Activated naive CD8-positive, alpha-beta T cell treated with anti-CD3 and anti-CD28 coated beads for 36 hours (primary cell): ENCODE measurements at places on chromosomes 12 and 14. TPM values are rescaled to one million over a fixed set of nuclear protein-coding genes. Genes with fewer than 3 reads are reported as not detected.

CLEC7A gene
- not detected for total RNA-seq

MMP19 gene
- not detected for total RNA-seq

SAMD15 gene
- 0.45 TPM for total RNA-seq

RTL1 gene
- not detected for total RNA-seq

KLRG1 gene
- 2.2 TPM for total RNA-seq

ABCC9 gene
- total RNA-seq = not detected

ADAMTS20 gene
- not detected for total RNA-seq

C12orf50 gene
- total RNA-seq = not detected

APOF gene
- not detected for total RNA-seq

DNA sequence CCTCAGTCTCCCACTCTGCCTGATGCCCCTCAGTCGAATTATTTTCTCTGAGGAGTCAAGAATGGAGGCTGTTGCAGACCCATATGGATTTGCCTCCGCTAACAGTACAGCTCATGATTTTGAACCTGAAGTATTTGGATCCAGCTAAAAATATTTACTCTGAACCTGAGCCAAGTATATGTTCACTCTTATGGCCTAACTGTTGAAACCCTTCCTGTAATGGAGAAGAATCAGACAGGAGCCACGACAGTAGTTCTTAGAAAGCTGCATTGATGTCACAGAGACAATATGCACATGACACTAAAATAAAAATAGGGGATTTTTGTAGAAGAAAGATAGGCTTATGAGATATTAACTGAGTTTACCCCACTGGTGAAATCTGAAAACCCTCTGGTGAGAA is 1128.3 kb upstream of the FLRT2 start:
- no peak for DNase-seq
- no peak overlapping the region for H3K27ac ChIP-seq
- no peaks in the 10 kb centered on the region for H3K27me3 ChIP-seq
- H3K4me3 ChIP-seq = no peak overlapping the region
- no peaks in the 10 kb centered on the region for H3K36me3 ChIP-seq

GRCh38 chr12:42447371-42447786 is 121.4 kb downstream of the PPHLN1 start:
- no peaks in the 10 kb centered on the region for H3K27me3 ChIP-seq
- peaks cover 60% of the 10 kb centered on the region for H3K36me3 ChIP-seq
- DNase-seq = no peak
- H3K4me3 ChIP-seq = no peak overlapping the region

- no peak for DNase-seq
- H3K27me3 ChIP-seq = no peaks in the 10 kb centered on the region
- H3K27ac ChIP-seq = no peak overlapping the region
- H3K4me3 ChIP-seq = no peak overlapping the region
- peaks cover 27% of the 10 kb centered on the region for H3K36me3 ChIP-seq
- H3K4me1 ChIP-seq = no peaks in the 10 kb centered on the region
Measured at GRCh38 chr14:20350860-20351259, 7.4 kb downstream of the PARP2 start.

- no peak for DNase-seq
- peaks cover 16% of the 10 kb centered on the region for H3K36me3 ChIP-seq
- no peak overlapping the region for H3K27ac ChIP-seq
- H3K4me3 ChIP-seq = no peak overlapping the region
Measured at GRCh38 chr12:50533203-50533584, 28.4 kb downstream of the DIP2B start.

- H3K4me3 ChIP-seq = peak overlapping the region; percentile 60
- peaks cover 90% of the 10 kb centered on the region for H3K4me1 ChIP-seq
- peak overlapping the region; percentile 88 for H3K27ac ChIP-seq
- H3K36me3 ChIP-seq = peaks cover 56% of the 10 kb centered on the region
- H3K27me3 ChIP-seq = no peaks in the 10 kb centered on the region
- no peak for DNase-seq
Measured at GRCh38 chr12:122085591-122085990, 7.0 kb downstream of the MLXIP start.

DNA sequence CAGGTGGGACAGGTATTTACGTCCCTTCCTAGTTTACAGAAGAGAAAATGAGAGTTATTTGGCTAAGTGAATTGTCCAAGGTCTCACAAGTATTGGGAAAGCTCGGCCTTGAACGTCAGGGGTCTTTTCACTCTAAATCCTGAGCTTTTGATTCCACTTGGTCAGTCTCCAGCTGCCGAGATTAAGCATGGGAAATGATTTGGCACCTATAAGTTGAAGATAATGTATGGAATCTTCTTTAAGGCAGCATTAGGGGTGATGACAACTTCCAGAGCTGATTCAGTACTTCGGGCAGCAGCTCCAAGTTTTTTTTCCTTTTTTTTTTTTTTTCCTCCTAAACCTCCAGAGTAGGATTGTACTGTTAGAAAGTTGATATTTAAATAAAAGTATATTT is 722 bp downstream of the FAM234B start:
- peak overlapping the region; percentile 13 for H3K27ac ChIP-seq
- H3K4me3 ChIP-seq = peak overlapping the region; percentile 85
- H3K4me1 ChIP-seq = peaks cover 12% of the 10 kb centered on the region
- no peak for DNase-seq

GRCh38 chr14:41137741-41138140 is 468.9 kb upstream of the LRFN5 start:
- H3K27ac ChIP-seq = no peak overlapping the region
- no peak for DNase-seq
- H3K36me3 ChIP-seq = no peaks in the 10 kb centered on the region
- H3K4me1 ChIP-seq = no peaks in the 10 kb centered on the region
- H3K4me3 ChIP-seq = no peak overlapping the region

DNA sequence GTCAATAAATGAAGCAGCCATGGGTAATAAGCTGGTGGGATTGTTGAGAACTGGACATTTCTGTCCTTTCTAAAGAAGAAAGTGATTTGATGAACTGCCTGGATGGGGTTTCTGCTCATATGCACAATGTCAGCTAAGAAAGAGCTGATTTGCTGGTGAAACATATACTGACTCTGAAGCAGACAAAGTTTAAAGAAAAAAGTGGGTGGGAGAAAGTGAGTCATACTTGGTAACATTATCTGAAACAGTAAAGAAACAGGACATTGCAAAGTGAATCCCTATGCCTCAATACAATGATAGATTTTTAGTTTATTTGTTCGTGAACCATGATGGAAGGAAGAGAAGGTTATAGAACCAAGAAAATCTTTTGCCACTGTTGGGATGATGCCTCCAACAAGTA is 95.6 kb upstream of the DNM1L start:
- H3K27ac ChIP-seq = peak overlapping the region; percentile 71
- no peak overlapping the region for H3K4me3 ChIP-seq
- DNase-seq = no peak
- peaks cover 6% of the 10 kb centered on the region for H3K36me3 ChIP-seq
- no peaks in the 10 kb centered on the region for H3K27me3 ChIP-seq

DNA sequence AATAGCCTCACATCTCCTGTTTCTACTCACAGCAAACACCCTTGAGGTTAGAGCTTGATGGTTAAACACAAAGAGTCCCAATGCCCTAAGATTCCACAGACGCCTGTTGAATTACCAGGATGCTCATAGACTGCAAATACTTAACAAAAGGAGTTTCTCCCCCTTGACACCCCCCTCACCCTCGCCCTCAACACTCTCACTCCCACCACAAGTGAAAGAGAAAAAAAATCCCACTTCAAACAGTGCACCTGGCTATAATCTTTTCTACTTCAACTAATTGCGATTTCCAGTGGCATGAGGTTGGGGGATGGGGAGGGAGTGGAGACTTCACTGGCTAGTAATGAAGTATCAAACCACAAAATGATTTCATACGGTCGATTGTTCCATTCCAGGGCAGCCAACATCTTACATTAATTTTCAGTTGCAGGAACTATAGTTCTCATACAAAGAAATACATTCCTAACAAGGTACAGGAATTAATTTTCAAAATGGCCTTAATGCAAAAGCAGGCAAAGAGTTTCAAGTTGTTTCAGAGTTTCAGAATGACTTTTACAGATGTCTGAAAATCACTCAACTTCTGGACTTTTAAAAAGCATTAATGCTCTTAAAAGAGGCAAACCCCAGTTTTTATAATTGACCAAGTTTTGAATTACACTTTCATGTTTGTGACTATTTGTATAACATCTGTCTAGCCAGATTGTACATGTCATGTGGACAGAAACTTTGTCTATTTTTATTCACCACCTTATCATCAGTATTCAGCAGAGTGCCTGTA is 390.7 kb downstream of the C12orf75 start:
- no peaks in the 10 kb centered on the region for H3K36me3 ChIP-seq
- H3K27ac ChIP-seq = no peak overlapping the region

- DNase-seq = no peak
- no peak overlapping the region for H3K27ac ChIP-seq
- H3K27me3 ChIP-seq = peaks cover 4% of the 10 kb centered on the region
- no peaks in the 10 kb centered on the region for H3K36me3 ChIP-seq
- no peak overlapping the region for H3K4me3 ChIP-seq
Measured at GRCh38 chr14:23047034-23047634, 5.1 kb downstream of the PSMB11 start.

DNA sequence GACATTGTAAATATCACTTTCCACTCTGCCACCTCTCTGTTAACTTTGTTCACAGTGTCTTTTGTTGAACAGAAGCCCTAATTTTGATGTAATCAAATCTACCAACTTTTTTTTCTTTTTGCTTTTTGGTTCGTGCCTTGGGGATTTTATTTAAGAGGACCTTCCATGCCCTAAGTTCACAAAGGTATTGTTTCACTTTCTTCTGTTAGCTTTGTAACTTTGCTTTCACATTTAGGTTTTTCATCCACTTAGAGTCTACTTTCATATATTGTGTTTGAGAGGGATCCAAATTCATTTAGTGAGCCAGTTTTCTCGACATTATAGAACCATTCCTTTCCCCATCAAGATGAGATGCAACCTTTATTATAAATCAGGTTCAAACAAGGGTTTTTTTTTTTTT is 275.7 kb upstream of the CRY1 start:
- H3K27me3 ChIP-seq = no peaks in the 10 kb centered on the region
- H3K36me3 ChIP-seq = peaks cover 7% of the 10 kb centered on the region
- H3K4me3 ChIP-seq = peak overlapping the region; percentile 70
- H3K4me1 ChIP-seq = peaks cover 76% of the 10 kb centered on the region
- no peak for DNase-seq

DNA sequence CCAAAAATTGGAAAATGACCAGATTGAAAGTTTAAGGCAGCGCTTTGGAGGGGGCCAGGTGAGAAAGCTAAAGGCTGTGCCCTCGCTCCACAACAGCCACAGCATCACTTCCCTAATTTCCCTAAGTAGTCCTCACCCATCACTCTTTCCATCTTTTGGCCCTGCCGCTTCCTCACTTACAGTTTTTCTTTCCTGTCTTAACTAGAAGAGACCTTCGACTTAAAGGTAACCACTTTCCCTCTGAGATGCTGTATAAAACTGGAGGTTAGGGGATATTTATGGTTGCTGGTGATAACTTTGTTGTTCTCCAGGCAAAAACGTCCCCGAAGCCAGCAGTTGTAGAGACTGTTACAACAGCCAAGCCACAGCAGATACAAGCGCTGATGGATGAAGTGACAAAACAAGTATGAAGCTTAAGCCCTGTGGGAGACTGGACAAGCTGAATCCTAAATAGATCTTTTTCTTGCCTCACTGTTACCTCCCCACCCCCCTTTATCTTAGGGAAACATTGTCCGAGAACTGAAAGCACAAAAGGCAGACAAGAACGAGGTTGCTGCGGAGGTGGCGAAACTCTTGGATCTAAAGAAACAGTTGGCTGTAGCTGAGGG is 4.3 kb downstream of the DDIT3 start:
- H3K36me3 ChIP-seq = peaks cover 60% of the 10 kb centered on the region
- no peaks in the 10 kb centered on the region for H3K27me3 ChIP-seq
- peak overlapping the region; percentile 56 for H3K27ac ChIP-seq
- DNase-seq = no peak
- no peak overlapping the region for H3K4me3 ChIP-seq

- peak; percentile 64 for DNase-seq
- peaks cover 86% of the 10 kb centered on the region for H3K4me1 ChIP-seq
- H3K27ac ChIP-seq = peak overlapping the region; percentile 98
- H3K27me3 ChIP-seq = no peaks in the 10 kb centered on the region
Measured at GRCh38 chr14:98138666-98139065, 1133.3 kb downstream of the BCL11B start.

DNA sequence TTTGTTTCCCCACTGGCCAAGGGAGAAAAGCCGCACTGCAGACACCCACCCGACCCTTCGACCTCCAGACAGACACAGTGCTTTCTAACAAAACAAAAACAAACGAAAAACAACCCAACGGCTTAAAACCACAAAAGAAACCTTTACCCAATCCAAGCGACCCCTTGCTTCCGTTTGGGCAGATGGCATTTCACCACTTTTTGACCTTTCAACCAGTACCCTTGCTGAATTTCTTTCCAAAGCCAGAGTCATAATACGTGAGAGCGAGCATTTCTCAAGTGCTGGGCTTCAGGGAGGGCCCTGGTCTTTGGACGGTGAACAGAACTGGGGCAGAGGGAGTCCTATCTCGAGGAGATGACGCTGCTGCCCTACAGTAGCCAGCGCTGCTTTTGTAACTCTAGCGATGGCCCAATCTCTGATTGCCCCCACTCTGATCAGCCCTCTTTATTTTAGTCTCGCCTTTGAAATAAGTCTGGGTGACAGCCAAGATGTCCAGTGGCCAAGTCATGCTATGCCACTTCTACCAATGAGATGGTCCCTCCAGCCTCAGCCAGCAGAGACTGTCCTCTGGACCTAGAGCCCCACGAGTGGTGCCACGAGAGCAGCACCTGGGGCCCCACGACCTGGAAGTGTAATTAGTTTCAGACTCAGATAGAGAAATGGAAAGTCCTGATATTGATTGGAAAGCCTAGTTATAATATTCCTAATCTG is 21.9 kb upstream of the ADIPOR2 start:
- no peaks in the 10 kb centered on the region for H3K27me3 ChIP-seq
- H3K4me3 ChIP-seq = no peak overlapping the region
- no peak for DNase-seq

DNA sequence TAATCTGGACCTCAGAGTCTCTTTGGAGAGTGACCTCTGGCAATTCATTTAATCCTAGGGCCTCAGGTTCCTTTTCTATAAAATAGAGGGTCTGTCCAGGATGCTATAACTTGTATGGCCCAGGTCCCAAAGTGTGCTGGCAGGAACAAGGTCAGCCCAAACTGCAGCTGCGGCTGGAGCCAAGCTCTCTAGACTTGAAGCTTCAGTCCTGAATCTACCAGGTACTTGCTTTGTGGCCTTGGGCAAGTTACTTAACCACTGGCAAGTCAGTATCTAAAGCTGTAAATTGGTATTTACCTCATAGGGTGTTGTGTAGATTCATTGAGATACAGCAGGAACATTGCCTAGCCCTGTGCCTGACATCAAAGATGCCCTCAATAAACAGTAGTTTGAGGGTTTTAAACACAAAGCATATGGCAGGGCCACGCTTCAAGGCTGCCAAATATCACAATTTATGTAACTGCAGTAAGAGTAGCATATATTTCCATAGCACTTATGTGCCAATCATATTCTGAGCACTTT is 21.7 kb downstream of the CPM start:
- no peak for DNase-seq
- no peak overlapping the region for H3K4me3 ChIP-seq
- H3K4me1 ChIP-seq = peaks cover 6% of the 10 kb centered on the region
- no peak overlapping the region for H3K27ac ChIP-seq
- peaks cover 4% of the 10 kb centered on the region for H3K36me3 ChIP-seq
- H3K27me3 ChIP-seq = peaks cover 4% of the 10 kb centered on the region

GRCh38 chr12:53229454-53229853 is 2.6 kb downstream of the RARG start:
- DNase-seq = no peak
- H3K4me1 ChIP-seq = peaks cover 55% of the 10 kb centered on the region
- H3K27ac ChIP-seq = no peak overlapping the region
- peaks cover 10% of the 10 kb centered on the region for H3K36me3 ChIP-seq
- no peaks in the 10 kb centered on the region for H3K27me3 ChIP-seq
- H3K4me3 ChIP-seq = peak overlapping the region; percentile 13

- no peak for DNase-seq
- H3K4me3 ChIP-seq = no peak overlapping the region
Measured at GRCh38 chr12:23888396-23889068, 60.9 kb downstream of the SOX5 start.
